Activated T-helper 1 cell treated with anti-CD3 and anti-CD28 coated beads, Interleukin-12 subunit alpha, Interleukin-12 subunit beta, Interleukin-2, Interleukin-4 antibody, amounts not matched to agents 30 ng/mL and 10 ng/mL and 1 ng/mL, durations not matched to agents 14 hours and 24 hours and 36 hours (primary cell): ENCODE measurements at places on chromosomes 6 and 20.

DNA sequence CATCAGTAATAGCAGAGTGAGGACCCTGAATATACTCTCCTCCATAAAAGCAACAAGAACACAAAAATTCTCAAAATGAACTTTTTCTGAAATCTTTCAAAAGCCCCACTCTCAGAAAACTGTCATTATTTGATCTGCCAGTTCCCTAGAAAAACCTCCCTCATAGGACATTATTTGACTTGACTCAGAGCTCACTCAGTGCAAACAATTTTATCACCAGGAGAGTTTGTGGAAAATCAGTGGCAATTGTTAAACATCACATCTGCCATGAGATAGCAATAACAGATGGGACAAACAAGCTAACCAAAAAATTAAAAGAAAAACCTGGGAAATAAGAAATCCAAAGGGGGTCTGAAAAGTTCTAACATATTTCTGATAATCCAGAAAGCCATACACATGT, 100.0 kb downstream of the ATG5 start:
- no peaks in the 10 kb centered on the region for H3K27me3 ChIP-seq
- H3K36me3 ChIP-seq = peaks cover 17% of the 10 kb centered on the region
- peak overlapping the region; percentile 25 for H3K27ac ChIP-seq
- DNase-seq = no peak

GRCh38 chr20:47029845-47030244, 135.2 kb downstream of the EYA2 start:
- H3K27me3 ChIP-seq = peaks cover 11% of the 10 kb centered on the region
- no peak overlapping the region for H3K4me3 ChIP-seq
- no peaks in the 10 kb centered on the region for H3K36me3 ChIP-seq
- DNase-seq = no peak
- H3K4me1 ChIP-seq = no peaks in the 10 kb centered on the region

DNA sequence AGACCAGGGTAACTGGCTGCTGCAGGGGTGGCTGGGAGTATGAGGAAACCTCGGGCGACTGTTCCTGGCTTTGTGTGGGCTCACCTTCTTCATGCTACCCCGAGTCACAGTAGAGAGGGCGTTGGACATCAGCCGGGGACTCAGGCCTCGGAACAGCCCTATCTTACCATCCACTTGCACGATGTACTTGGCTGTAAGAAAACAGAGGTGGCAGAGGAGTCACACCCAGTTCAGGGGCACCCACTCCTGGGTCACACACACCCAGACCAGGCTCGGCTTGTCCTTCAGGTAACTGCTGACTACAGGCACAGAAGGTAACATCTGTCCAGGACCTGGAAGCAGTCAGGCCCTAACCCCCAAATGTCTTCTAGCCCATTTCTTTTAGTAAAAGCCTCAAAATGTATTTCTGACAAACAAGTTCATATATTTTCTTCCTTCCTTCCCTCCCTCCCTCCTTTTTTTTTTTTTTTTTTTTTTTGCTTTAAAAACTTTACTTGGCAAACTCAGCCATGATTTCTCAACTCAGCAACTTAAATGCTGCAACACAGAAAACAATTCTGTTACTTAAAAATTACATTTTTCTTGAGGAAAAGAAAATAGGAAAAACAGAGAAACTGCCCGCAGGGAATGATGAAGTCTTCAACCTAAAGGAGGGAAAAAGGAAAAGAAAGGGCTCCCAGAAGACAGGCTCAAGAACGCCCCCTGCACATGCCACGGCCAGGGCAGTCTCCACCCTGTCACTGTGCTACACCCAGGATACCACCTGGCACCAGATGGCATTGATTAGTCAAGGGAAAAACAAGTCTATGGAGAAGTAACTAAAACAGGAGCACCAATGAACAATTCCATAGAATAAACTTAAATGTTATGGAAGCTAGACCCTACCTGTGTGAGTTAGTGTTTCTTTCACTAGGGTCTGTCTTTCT, 7.3 kb downstream of the MTCH1 start:
- no peaks in the 10 kb centered on the region for H3K27me3 ChIP-seq
- H3K36me3 ChIP-seq = peaks cover 42% of the 10 kb centered on the region
- peak overlapping the region; percentile 40 for H3K27ac ChIP-seq
- no peak for DNase-seq
- peaks cover 32% of the 10 kb centered on the region for H3K4me1 ChIP-seq
- H3K4me3 ChIP-seq = no peak overlapping the region

DNA sequence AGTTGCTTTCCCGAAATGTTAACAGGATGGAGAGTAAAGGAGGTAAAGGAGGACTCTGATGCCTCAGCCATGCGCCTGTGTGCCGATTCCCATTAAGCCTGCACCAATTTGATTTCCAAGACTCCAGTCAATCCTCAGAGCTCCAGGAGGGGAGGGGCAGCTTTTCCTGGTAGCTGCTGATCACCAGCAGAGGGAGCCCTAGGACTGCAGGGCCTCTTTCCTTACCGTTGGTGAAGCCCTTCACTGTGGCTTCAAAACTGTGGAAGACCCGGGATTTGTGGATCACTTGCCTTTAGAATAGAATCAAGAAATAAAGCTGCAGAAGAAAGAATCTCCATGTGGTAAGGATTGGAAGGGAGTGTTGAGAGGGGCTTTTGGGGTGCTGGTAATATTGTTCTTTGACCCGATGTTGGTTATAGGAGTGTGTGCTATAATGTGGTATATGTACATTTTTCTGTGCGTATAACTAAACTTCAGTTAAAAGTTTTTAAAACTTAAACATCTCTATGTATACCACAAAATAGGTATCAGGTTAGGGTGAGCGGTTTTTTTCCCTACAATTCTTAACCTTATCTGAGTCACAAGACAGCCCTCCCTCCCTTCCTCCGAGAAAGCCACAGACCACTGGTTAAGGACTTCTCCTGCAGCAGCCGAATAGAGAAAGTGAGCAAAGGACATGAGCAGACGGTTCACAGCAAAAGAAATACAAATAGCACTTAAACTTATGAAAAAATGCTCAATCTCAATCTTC, 6.9 kb upstream of the OSER1 start:
- peaks cover 3% of the 10 kb centered on the region for H3K27me3 ChIP-seq
- H3K4me3 ChIP-seq = peak overlapping the region; percentile 73
- H3K36me3 ChIP-seq = no peaks in the 10 kb centered on the region
- peaks cover 41% of the 10 kb centered on the region for H3K4me1 ChIP-seq
- peak; percentile 50 for DNase-seq

- H3K27ac ChIP-seq = no peak overlapping the region
- no peak overlapping the region for H3K4me3 ChIP-seq
- H3K27me3 ChIP-seq = peaks cover 31% of the 10 kb centered on the region
- H3K36me3 ChIP-seq = peaks cover 2% of the 10 kb centered on the region
- no peak for DNase-seq
These were observed 39.8 kb downstream of the HLA-A start for GRCh38 chr6:29982097-29982496.

- H3K4me3 ChIP-seq = no peak overlapping the region
- DNase-seq = no peak
- H3K4me1 ChIP-seq = no peaks in the 10 kb centered on the region
- H3K27ac ChIP-seq = no peak overlapping the region
These were observed 8.2 kb upstream of the BPIFA2 start for GRCh38 chr20:33159713-33160112.

DNA sequence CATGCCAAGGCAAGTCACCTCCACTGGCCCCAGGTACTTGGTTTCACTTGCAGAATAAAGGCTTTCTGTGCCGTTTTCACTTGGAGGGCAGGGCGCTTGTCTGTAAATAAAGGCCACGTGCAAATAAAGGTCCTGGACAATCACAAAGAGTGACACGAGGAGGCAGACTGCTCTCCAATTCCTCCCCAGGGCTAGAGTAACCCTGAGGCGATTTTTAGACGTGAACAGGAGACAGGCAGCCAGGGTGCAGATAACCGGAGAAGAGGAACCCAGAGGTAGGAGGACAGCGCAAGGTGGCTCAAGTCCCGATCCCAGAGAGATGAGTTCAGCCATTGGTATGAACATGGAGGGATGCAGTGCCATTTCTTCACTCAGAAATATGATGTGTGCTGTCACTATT, 327.4 kb downstream of the KIF16B start:
- no peak overlapping the region for H3K27ac ChIP-seq
- no peaks in the 10 kb centered on the region for H3K4me1 ChIP-seq
- H3K4me3 ChIP-seq = no peak overlapping the region
- no peak for DNase-seq
- no peaks in the 10 kb centered on the region for H3K36me3 ChIP-seq

DNA sequence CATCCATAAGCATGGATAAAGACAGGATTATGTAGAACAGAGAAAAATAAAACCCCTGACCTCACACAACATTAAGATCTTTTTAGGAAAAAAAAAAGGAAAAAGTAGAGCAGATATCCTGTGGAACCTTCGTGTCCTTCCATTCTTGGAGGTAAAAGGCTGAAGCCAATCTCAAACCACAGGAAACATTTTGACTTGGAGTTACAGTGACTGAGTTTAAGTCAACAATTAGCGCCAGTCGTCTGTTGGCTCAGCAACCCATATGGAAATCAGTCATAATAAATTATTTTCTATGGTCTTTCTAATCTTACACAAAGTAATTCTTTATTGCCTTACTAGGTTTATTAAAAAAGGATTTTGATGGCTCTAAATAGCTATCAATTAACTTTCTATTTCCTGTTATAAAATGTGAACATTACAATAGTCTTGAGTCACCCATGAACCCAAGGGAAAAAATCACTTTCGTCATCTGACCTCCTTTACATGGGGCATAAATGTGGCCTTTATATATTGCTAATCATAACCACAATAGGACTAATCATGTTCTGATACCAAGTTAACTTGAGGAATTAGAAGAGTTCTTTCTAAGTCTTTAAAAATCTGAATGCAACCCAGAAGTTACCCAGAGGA, 592.9 kb downstream of the TFAP2B start:
- no peaks in the 10 kb centered on the region for H3K36me3 ChIP-seq
- no peak overlapping the region for H3K27ac ChIP-seq
- no peaks in the 10 kb centered on the region for H3K27me3 ChIP-seq
- no peak overlapping the region for H3K4me3 ChIP-seq
- DNase-seq = no peak

DNA sequence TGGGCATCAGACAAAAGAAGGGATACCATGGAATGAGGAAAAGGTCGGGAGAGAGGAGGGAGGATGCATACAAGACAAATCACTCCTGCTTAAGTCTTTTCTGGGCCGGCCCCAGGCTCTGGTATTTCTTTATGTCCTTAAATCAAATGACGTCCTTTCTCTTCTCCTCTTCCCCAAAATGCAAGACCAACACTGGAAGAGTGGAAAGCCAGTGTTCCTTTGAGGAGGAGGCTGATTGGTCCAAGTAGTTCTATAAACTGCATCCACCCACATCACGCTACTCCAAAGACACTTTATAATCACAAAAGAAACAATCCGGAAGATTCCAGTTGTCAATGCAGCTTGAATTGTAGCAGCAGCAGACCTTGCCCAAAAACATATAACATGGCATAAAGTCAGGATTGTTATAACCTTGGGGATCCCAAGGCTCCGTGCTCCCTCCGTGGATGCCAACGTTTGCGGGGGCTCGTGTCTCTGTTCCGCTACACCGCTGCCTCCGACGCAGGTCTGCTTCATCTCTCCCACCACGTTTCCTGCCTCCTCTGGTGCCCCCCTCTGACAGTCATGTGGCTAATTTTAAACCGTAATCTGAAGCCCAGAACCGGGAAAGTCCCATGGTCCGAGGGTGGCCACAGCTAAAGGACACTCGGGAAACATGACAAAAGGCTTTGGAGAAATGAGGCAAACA, 47.1 kb downstream of the MCUR1 start:
- no peak for DNase-seq
- no peaks in the 10 kb centered on the region for H3K27me3 ChIP-seq
- H3K36me3 ChIP-seq = peaks cover 2% of the 10 kb centered on the region
- H3K4me3 ChIP-seq = no peak overlapping the region

DNA sequence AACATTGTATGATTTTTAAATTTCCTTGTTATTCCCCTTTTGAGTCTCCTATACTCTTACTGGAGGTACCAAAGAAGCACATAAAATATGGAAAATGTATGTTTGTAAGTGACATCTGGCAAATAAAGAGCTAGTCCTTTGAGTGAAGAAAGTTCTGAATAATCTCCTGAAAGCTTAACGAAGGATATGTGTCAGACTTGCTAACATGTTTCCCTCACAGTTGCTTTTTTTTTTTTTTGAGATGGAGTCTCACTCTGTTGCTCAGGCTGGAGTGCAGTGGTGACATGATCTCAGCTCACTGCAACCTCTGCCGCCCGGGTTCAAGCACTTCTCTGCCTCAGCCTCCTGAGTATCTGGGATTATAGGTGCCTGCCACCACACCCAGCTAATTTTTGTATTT, 63.6 kb downstream of the STK4 start:
- no peak overlapping the region for H3K4me3 ChIP-seq
- no peak overlapping the region for H3K27ac ChIP-seq
- H3K36me3 ChIP-seq = peaks cover 50% of the 10 kb centered on the region
- H3K27me3 ChIP-seq = no peaks in the 10 kb centered on the region
- DNase-seq = no peak

GRCh38 chr6:159114569-159114968, 54.6 kb upstream of the FNDC1 start:
- peaks cover 12% of the 10 kb centered on the region for H3K27me3 ChIP-seq
- peaks cover 16% of the 10 kb centered on the region for H3K4me1 ChIP-seq
- H3K36me3 ChIP-seq = no peaks in the 10 kb centered on the region
- DNase-seq = no peak
- no peak overlapping the region for H3K4me3 ChIP-seq
- H3K27ac ChIP-seq = no peak overlapping the region

DNA sequence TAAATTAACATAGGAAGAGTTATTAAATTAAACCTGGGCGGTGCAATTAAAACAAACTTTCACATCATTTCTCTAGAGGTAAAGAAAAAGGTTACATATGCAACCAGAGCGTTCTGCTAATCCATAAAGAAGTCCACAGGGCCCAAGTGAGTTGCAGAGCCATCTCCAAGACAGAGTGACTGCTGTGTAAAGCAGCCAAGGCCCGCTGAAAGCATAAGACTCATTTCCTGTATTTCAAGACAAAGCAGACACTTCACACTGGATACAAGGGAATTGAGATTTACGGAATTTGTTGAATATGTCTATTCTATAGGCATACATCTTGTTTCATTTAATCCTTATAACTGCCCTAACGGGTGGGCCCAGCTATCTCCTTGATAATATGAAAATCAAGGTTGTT, 422.8 kb downstream of the CBLN4 start:
- no peaks in the 10 kb centered on the region for H3K36me3 ChIP-seq
- no peak for DNase-seq
- no peak overlapping the region for H3K4me3 ChIP-seq
- no peak overlapping the region for H3K27ac ChIP-seq

DNA sequence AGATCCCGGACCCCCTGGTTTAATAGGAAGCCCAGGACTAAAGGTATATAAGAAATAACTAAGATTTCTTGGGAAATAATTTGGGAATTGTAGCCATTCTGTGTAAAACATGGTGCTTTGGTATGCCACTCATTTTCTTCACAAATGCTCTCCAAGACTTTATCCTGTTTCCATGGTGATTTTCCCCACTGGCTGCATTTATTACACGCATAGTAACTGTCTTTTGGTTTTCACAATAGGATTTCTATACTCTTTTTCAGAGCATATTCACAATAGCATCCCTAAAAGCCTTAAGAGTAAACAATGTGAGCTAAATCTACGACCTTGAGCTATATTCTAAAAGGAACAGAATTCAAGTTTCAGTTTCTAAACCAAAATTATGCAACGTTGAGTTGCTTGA, 160.8 kb downstream of the COL9A1 start:
- no peaks in the 10 kb centered on the region for H3K36me3 ChIP-seq
- no peak overlapping the region for H3K4me3 ChIP-seq
- H3K27ac ChIP-seq = no peak overlapping the region
